ENCODE measurements at places on chromosomes 7 and 10.

DNA sequence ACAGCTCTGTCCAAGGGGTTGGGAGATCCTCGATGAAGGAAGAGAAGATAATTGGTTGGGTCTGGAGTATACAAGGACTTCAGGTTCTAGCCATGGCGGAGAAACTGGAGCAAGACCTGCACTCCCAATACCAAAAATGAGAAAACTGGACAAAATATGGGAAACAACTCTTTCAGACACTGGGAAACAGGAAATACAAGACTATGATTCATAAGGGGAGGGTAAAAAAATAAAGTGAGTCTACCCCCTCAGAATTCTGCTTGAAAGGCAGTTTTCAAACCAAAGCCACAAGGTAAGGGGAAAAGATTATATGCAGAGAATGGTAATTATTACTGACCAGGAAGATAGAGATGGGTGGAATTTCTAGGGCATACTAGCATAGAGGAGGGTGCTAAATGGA lies 10.2 kb upstream of the SEC61G start:
- no peak for DNase-seq

GRCh38 chr7:93910076-93910994 lies 4.0 kb downstream of the GNGT1 start:
- DNase-seq = no peak

DNA sequence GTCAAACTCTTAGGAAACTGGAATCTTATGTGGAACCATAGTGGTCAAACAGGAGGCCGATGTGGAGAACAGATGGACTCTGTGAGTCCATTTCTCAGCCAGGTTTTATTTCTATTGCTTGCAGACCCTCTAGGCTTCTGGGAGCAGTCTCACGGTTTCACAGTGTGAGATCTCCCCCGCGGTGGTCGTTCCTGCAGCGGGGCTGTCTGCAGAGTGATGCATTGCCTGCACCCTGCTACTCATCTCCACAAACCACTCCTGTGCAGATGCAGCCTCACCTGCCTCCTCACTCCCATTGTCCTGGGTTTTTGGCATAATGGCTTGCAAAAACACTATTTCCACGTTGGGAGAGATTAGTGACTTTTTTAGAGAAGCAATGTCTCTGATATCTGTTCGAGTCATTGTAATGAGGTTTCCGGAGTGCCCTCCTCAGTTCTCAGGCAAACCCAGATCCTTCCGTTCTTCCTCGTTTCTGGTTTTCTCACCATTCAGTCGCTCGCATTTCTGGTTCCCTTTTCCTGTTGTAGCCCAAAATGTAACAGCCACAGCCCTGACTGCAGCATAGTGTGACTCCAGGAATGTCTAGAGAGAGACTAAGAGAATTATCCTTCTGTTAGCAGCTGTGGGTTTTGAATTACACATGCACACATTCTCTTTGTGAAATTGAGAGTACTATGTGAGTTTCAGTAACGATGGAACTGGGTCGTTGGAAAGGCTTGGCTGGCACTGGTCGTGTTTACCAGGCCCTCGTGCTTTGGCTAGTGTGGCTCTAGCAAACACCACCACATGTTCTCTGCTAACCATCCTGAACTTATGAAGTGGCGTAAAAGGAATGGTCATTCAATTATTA lies 30.2 kb downstream of the ACADSB start:
- DNase-seq = no peak

- no peak for DNase-seq
Observed at GRCh38 chr10:129972145-129972965, 8.3 kb upstream of the EBF3 start.

DNA sequence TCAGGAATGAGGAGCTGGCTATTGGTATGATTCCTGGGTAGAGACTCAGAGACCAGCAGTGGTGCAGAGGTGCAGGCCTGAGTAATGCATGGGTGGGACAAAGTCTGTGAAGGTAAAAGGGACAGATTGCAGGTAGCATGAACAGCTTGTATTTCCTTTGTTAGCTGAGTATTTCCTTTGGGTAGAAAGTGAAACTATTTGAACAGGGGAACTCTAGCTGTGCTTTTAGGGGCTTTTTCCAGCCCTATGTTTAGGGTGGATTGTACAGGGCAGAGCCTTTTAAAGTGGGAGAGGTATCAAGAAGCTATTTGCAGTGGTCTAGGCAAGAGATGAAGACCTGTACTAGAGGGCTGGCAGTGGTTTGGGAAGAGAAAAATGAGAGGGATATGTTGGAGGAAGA lies 739.9 kb downstream of the REEP3 start:
- DNase-seq = no peak

DNA sequence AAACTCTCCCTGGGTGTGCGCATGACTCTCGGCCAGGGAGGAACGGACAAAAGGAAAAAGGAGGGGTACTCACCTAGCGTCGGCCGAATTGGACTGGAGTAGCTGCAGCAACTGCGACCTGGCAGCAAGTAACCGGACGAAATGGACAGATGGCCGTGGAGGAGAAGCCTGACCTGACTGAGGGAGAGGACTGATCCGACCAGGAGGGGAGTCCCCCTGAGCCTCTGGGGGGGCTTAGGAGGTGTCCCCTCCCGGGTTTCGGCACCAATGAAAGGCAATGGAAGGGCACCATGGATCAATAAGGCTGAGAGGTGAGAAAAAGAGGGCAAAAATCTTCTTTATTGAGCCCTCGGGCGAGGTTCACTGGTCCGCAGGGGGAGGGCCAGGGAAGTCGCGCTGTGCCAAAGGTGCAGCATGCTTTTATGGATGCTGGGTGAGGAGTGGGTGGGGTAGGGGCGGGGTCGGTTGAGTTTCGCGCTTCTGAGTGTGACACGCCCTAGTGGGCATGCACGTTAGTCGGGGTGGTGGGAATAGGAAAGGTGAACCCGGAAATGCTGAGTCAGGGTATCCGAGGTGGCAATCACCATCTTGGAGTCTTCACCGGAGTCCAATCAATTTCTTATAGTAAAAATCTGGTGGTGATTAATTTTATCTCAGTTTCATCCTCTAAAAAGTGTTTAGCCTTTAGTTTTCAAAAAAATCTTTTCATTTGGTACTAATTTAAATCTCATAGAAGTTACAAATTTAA lies 638.5 kb upstream of the DPP6 start:
- no peak for DNase-seq

GRCh38 chr10:7054915-7055314 lies 355.9 kb downstream of the SFMBT2 start:
- no peak for DNase-seq

- DNase-seq = no peak
Observed at GRCh38 chr7:123285076-123285700, 85.4 kb upstream of the SLC13A1 start.

GRCh38 chr10:42781893-42782445 lies 626 bp upstream of the BMS1 start:
- DNase-seq = no peak

- no peak for DNase-seq
Observed at GRCh38 chr10:44985175-44985681, 6.6 kb upstream of the DEPP1 start.

DNA sequence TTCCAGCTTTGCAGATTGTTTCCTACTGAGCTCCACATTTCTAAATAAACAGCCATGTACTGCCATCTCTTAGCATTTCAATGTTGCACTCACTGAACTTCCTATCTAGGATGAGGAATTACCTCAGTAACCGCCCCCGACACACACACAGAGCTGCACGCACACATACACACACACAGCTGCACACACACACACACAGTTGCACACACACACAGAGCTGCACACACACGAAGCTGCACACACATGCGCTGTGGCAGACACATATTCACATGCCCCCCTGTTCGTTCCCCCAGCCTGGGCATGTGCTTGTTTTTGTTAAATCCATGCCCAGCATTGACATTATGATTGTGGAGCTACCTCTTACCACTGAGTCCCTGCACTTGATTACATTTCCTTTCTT lies 39.6 kb upstream of the CNPY1 start:
- DNase-seq = no peak

DNA sequence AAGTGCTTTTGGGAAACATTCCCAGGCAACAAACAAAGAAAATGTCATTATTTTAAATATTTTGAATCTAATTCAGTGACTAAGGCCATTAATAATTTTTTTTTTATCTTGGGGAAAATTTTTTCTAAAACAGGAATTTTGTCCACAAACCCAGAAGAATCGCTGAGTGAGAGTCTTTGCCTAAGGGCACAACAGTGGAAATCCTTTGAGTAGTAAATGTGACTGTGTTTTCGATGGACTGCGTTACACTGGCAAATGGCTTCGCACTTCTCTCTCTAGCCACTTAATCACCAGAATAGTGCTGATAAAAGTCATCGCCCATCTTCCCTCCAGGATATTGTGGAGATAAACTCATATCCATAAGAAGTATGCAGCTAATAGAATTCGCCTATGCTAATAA lies 430.3 kb upstream of the AKR1E2 start:
- no peak for DNase-seq

- no peak for DNase-seq
Observed at GRCh38 chr7:101819183-101819582, 1.8 kb downstream of the CUX1 start.

GRCh38 chr7:34191162-34191561 lies 285.8 kb downstream of the BMPER start:
- DNase-seq = no peak

DNA sequence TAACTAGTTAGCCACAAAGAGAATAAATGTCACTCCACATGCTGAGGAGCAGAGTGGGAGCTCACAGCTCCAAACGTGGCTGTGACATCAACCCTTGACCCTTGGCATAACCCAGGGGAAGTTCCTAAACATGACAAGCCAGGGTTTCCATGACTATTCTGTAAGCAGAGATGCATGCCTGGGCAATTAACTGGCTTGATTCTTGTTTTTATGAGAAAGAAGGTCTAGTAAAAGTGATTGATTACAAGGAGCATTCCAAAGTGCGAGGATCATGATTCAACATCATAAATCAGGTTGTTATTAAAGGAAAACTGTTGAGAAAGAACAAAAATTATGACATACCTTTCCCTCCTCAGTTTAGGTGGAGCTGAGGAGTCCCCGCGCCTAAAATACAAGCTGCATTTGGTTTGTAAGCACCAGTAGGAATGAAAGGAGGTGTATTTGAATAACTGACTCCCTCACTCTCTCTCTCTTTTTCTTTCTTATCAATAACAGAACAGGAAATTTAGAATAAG lies 108.4 kb downstream of the SFMBT2 start:
- DNase-seq = no peak

GRCh38 chr10:43202657-43203447 lies 64.0 kb downstream of the RASGEF1A start:
- DNase-seq = no peak

GRCh38 chr10:126421756-126422256 lies 33.5 kb upstream of the ADAM12 start:
- DNase-seq = no peak

DNA sequence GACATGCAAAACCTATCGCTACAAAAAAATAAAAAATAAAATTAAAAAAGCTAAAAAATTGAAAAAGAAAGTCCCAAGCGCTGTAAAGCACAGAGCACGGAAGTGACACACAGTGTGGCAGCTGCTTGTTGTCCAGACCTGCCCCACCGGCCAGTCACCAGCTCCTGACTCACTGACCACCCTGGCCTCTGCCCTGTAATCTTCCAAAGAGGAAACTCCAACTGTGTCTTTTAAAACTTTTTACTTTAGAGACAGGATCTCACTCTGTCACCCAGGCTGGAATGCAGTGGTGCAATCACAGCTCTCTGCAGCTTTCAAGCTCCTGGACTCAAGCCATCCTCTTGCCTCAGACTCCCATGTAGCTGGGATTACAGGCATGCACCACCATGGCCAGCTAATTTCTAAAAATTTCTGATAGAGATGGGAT lies 23.6 kb downstream of the GNA12 start:
- no peak for DNase-seq

- DNase-seq = no peak
Observed at GRCh38 chr10:79948976-79949722, at the start of gene SFTPD. SFTPD (minus strand) TSS chr10:79949105; CDS start chr10:79946659, 2,446 bp downstream.

DNA sequence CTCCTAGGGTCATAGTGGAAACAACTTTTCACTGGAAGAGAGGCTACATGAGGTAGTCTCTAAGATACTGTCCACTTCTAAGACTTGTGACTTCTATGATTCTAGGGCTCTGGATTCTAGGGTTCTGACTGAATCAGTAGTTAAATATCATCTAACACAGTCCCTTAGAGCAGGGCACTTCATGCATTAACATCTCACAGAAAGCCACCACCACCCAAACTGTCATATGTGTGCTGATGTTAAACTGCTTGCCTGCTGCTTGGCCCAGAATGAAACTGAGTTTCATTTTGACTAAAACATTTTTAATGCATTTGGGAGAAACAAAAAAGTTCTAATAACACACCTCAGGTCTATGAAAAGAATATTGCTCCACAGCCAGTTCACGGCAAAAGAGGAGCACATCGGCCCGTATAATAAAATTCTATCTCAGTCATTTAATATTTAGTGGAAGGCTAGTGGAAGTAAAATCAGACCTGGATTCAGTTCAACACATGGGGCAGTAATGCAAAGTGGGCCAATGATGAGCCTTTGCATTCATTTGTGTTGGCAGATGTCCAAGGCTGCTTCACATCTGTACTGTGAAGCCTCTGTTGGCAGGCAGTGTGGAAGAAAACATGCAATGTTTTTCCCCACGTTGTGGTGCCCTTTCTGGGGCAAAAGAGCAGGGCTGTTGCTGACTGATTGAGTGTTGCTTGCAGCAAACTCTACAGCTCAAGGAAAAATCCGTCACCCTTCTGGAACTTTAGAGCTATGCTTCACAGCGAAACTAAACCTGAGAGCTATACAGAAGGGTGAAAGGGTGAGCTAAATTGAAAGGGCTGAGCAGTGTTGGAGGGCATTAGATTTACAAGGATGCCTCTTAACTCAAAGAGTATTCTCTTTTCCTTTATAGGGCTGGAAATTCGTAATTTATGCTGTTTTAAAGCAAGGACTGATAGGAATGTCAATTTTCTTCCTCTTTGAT lies 33.5 kb upstream of the AUTS2 start:
- no peak for DNase-seq

GRCh38 chr7:135859538-135859937 lies 110.9 kb upstream of the FAM180A start:
- no peak for DNase-seq

DNA sequence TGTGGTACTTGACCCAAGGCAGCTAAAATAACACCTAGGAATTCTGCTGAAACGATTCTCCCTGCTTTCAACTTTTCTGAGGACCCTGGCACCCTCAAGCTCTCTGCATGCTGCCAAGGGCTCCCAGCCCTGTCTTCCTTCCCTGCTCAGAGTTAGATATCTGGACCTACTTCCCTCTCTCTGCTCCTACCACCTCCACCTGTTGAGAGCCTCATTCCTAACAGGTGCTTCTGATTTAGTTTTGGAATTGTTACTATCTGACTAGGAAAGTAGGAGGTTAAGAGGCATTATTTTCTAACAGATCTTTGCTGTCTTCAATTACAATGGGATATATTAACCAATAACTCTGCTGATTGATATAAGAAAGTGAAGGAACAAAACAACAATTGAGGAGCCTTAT lies 253.8 kb downstream of the FZD1 start:
- no peak for DNase-seq

All from stimulated activated CD4-positive, alpha-beta T cell treated with anti-CD3 and anti-CD28 coated beads, Interleukin-1b, Interleukin-23, amount 100 ng/mL, for 24 hours (primary cell).